ENCODE measurements at places on chromosomes 6 and 20. TPM values are rescaled to one million over a fixed set of nuclear protein-coding genes. Genes with fewer than 3 reads are reported as not detected.
A peak's percentile ranks its signal among the peaks of the same experiment; 100 is the strongest.

DNA sequence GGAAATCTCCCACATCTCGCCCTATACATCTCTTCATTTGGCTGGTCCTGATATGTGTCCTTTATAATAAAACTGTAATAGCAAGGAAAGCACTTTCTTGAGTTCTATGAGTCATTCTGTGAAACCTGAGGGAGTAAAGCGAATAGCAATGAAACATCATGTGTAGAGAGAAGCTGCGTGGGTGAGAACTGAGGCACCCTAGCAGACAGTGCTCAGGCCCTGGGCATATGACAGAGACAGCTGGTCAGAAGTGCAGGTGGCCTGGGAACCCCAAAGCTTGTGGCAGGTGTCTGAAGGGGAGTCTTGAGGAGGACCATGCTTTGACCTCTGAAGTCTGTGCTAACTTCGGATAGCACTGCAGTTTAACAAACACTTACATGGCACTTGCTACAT, 1.3 kb upstream of the BLOC1S5 start:
- peak; percentile 5 for DNase-seq
- H3K4me1 ChIP-seq = peaks cover 32% of the 10 kb centered on the region
- peaks cover 2% of the 10 kb centered on the region for H3K36me3 ChIP-seq
- H3K27me3 ChIP-seq = no peaks in the 10 kb centered on the region

BMP5 gene
- total RNA-seq = not detected

GRCh38 chr20:4283016-4283415, 267.7 kb upstream of the RNF24 start:
- no peak overlapping the region for H3K27ac ChIP-seq
- H3K4me3 ChIP-seq = no peak overlapping the region
- no peak for DNase-seq

DNA sequence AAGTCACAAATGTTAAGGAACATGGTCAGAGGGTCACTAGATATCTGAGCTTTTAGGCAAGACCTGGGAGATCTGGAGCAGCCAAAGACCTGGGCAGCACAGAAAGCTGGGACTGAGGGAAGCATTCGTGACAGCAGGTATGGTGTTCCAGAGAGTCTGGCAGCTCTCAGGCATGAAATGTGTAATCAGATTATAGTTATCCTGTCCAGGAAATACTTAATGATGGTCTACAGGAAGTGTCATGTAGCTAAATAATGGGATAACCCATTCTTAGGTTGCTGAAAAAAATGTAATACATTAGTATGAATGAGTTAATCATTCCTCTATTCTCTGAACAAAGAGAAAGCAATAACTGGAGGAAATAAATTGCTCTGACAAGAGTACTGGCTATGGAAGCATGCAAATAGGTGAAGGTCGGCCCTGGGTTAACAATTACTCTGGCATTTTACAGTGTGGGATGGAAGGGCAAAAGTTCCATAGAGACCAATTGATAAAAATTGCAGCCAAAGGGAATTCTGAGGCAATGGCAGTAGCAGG, 740.5 kb downstream of the CBLN4 start:
- H3K4me1 ChIP-seq = no peaks in the 10 kb centered on the region
- no peak for DNase-seq
- H3K27me3 ChIP-seq = no peaks in the 10 kb centered on the region
- no peak overlapping the region for H3K27ac ChIP-seq
- no peak overlapping the region for H3K4me3 ChIP-seq
- H3K36me3 ChIP-seq = no peaks in the 10 kb centered on the region

DDX39B gene
- 637 TPM for total RNA-seq

DNA sequence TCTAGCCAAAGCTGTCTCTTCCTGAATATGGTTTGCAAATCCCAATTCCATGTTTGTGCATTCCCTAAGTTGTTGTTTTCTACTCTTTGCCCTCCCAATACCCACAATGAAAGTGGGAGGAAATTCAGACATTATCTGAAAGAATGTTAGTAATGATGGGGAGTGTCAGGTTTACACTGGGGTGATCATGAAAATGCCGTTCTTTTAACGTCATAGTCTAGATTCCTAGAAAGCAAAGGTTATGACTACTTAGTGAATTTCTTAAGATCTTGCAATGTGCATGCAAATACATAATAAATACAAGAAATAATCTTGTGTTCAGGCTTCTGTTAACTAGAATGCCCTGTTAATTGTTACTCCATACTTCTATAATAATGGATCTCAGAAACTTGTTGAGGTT, 101.0 kb downstream of the LCA5 start:
- no peaks in the 10 kb centered on the region for H3K36me3 ChIP-seq
- H3K4me1 ChIP-seq = no peaks in the 10 kb centered on the region
- no peaks in the 10 kb centered on the region for H3K27me3 ChIP-seq
- DNase-seq = no peak
- no peak overlapping the region for H3K4me3 ChIP-seq

SAMD5 gene
- total RNA-seq = not detected

- peaks cover 3% of the 10 kb centered on the region for H3K27me3 ChIP-seq
- H3K36me3 ChIP-seq = no peaks in the 10 kb centered on the region
- H3K4me3 ChIP-seq = no peak overlapping the region
- no peaks in the 10 kb centered on the region for H3K4me1 ChIP-seq
Observed at GRCh38 chr6:168913866-168914469, 339.7 kb downstream of the THBS2 start.

DNA sequence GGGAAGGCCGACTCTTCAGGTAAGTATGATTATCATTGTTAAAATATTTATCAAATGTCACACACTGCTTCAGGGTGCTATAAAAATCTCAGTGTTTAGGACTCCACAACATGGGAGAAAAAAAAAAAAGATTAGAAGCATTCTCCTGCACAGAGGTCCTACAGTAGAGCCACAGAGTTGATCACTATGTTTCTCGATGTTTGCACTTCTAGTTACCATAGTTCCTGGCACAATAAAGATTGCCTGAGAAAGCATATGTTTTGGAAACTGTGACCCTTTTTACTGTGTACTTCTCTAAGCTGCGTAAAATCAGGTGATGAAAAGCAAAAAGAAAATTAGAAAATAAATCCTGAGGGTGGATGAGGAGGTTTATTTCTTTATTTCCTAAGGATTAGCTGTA, 269.9 kb upstream of the SYNCRIP start:
- no peaks in the 10 kb centered on the region for H3K27me3 ChIP-seq
- no peak for DNase-seq
- no peaks in the 10 kb centered on the region for H3K4me1 ChIP-seq
- no peak overlapping the region for H3K4me3 ChIP-seq
- H3K27ac ChIP-seq = no peak overlapping the region

SLC26A8 gene
- not detected for total RNA-seq

- H3K36me3 ChIP-seq = no peaks in the 10 kb centered on the region
- H3K27me3 ChIP-seq = peaks cover 20% of the 10 kb centered on the region
- DNase-seq = no peak
- peaks cover 14% of the 10 kb centered on the region for H3K4me1 ChIP-seq
- H3K4me3 ChIP-seq = no peak overlapping the region
Observed at GRCh38 chr6:35163836-35164235, 22.7 kb upstream of the TCP11 start.

SAPCD1 gene
- 16.7 TPM for total RNA-seq

DNA sequence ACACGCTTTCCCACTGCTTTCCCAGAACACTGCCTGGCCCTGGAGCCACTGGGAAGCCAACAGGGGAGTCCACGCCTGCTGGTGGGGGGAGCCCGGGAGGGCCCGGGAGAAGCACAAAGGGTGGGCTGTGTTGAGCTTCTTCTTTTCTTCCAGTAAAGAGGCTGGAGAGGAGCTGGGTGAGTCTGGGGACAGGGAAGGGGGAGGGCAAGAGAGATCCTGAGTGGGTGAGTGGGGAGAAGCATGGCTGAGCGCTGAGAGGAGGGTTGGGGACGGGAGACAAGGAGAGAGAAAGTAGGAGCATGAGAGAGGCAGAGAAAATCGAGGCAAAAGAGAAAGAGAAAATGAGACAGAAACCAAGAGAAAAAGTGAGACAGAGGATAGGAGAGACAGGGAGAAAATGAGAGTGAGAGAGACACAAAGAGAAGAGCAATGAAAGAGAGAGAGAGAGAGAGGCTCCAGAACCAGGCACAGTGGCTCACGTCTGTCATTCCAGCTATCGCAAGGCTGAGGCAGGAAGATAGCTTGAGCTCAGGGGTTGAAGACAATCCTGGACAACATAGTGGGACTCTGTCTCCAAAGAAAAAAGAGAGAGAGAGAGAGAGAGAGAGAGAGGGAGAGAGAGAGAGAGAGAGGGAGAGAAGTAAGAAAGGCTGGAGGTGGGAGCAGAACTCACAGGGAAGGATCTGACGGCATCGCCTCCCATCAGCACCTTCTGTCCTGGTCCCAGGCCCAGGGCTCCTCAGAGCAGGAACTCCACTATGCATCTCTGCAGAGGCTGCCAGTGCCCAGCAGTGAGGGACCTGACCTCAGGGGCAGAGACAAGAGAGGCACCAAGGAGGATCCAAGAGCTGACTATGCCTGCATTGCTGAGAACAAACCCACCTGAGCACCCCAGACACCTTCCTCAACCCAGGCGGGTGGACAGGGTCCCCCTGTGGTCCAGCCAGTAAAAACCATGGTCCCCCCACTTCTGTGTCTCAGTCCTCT, 2.0 kb downstream of the LST1 start:
- H3K4me3 ChIP-seq = peak overlapping the region; percentile 87
- peaks cover 70% of the 10 kb centered on the region for H3K4me1 ChIP-seq
- no peaks in the 10 kb centered on the region for H3K27me3 ChIP-seq
- H3K27ac ChIP-seq = peak overlapping the region; percentile 93
- DNase-seq = no peak
- peaks cover 25% of the 10 kb centered on the region for H3K36me3 ChIP-seq

DNA sequence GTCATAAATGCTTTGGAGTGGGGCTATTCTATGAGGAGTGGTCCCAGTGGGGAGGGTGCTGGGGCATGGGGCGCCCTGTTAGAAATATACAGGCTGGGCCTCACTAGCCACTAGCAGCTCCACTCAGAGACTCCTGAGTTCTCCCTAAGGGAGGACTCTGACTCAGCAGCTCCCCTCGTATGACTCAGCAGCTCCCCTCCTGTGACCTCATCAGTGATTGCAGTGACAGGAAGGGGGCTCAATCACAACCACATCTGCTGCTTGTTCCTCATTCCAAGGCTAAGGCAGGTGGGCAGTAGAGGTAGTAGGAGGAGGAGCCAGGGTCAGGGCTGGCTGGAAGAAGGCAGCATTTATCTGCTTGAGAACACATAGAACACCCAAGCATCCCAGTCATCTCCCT, 73.7 kb downstream of the PRND start:
- H3K27ac ChIP-seq = peak overlapping the region; percentile 81
- no peaks in the 10 kb centered on the region for H3K27me3 ChIP-seq
- H3K4me1 ChIP-seq = peaks cover 40% of the 10 kb centered on the region
- no peak for DNase-seq
- peaks cover 61% of the 10 kb centered on the region for H3K36me3 ChIP-seq

DNA sequence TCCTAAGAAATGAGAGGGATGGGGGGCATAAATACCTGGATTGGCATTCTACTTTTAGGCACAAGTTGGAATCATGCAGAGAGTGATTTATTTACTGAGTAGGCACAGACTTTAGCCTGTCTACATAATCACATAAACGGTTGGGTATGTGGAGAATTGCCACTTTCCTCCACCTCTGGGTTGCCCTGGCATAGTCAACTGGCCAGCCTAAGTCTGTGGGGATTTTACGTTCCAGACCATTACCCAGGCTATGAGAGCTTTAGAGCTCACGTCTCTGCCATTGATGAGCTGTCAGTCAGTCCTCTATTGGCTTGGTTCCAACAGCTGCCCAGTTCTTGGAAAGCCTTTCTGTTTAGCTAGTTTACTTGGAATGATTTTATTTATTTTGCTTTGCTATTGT, 5.0 kb upstream of the BHLHE23 start:
- no peak overlapping the region for H3K4me3 ChIP-seq
- no peak for DNase-seq
- H3K27me3 ChIP-seq = peaks cover 65% of the 10 kb centered on the region
- no peak overlapping the region for H3K27ac ChIP-seq

CPXM1 gene
- total RNA-seq = 0.76 TPM

- no peak overlapping the region for H3K27ac ChIP-seq
- DNase-seq = no peak
- H3K4me1 ChIP-seq = peaks cover 5% of the 10 kb centered on the region
- H3K36me3 ChIP-seq = no peaks in the 10 kb centered on the region
- H3K27me3 ChIP-seq = peaks cover 3% of the 10 kb centered on the region
Observed at GRCh38 chr6:33984466-33985312, 161.2 kb downstream of the GRM4 start.

DNA sequence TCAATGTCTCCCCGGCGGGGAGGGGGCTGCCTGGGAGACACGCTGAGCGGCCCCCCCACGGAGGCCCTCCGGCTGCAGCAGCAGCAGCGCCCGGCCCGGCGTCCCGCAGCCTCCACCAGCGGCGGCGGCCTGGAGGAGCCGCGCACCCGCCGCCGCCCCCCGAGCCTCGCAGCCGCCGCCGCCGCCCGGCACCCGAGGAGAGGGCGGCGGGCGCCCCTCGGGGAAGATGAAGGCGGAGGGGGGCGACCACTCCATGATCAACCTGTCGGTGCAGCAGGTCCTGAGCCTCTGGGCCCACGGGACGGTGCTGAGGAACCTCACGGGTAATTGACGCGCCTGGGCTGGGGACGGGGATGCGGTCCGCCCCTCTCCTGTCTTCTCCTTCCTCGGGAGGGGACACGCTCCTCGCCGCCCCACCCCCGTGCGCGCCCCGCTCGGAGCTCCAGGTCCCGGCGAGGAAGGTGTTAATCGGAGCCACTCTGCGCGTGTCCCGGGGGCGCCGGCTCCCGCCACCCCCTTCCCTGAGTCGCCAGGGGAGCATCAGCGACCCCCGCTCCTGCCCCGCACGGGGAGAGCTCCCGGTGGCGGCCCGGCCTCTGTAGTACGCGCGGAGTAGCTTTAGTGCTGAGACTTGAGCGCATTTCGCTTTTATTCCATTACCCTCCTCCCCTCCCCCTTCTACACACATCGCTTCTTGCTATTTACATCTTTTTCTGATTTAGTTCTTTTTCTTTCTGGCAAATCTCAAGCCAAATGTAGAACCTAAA, 686 bp downstream of the TMEM170B start:
- H3K27me3 ChIP-seq = peaks cover 64% of the 10 kb centered on the region
- H3K4me3 ChIP-seq = peak overlapping the region; percentile 81
- H3K27ac ChIP-seq = peak overlapping the region; percentile 44
- H3K36me3 ChIP-seq = no peaks in the 10 kb centered on the region
- DNase-seq = peak; percentile 9

GRCh38 chr6:21049572-21049971, 515.3 kb downstream of the CDKAL1 start:
- H3K27ac ChIP-seq = no peak overlapping the region
- H3K4me3 ChIP-seq = no peak overlapping the region
- no peaks in the 10 kb centered on the region for H3K36me3 ChIP-seq
- no peak for DNase-seq
- H3K27me3 ChIP-seq = no peaks in the 10 kb centered on the region
